ENCODE measurements at places on chromosomes 7 and 10.

DNA sequence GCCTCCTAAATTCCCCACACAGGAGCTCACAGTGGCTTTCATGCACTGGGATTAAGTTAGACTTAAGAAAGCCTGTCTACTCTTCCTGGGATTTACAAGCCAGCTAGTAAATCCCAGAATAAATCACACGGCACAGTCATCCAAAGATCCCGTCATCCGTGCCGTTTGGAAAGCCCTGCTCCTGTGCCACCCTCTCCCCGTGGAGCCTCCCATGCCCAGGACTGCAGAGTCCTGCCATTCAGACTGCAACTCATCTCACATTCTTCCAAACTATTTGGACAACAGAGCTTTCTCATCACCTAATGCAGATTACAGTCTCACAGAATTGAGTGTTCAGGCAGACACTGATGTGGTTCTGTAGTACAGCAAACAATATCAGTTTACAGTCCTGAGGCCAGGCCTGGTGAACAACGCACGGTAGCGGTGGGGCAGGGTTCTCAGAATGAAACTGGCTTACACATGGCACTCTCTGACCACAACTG, 166.5 kb downstream of the EGFR start:
- DNase-seq = no peak

DNA sequence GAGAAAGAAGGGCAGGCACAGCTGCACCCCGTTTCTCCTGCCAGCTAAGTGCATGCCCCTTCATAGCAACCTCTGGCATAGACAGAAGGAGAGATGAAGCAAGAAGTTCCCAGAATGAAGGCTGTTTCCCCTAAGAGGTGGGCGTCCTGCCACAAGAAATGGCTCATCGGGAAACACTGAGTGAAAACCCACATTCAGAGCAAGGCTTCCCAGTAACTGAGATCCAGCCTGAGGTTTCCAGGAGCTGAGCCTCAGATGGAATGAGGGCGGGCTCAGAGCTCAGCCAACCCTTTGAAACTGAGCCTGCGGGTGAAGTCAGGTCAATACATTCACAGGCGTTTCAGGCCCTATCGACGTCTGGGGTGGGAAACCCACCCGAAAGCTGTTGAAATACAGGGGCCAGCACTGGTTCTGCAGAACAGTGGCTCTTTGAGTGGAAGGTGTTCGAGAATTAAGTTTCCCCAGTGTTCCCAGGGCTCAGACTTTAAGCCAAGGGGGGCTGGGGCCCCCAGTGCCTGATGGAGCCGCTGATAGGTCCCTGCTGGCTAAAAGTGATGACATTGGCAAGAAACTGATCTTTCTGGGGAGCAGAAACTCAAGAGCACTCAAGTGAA, 510.2 kb downstream of the RPS24 start:
- no peak for DNase-seq

DNA sequence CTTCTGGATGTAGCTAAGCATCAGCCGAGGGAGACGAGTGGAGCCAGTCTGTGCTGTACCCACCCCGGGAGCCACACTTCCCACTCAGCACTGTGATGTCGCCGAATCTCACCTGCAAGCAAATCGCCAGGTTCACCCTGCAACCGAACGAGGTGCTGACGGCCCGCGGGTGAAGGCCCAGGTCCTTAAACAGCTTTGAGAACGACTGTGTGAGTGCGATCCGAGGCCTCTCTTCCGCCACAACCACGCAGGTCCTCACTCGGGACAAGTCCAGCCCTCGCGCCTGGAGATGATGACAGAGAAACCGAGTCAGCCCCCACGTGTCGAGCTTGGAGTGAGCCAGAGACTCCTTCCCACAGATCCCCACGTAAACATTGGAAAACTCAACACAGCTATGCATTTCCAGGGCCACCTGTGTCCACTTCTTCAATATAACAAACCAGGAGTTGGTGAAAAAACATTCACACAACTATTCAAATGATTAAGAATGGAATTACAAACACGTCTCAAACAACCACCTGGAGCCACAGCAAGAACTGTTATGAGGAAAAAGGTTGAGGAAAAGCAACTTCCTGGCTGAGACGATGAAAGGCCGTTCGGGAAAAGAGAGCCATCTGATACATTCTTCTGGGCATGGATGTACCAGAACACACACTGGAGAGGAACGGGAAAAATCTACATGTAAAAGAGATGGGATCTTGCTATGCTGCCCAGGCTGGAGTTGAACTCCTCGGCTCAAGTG, 191.8 kb downstream of the ZMYND11 start:
- DNase-seq = no peak

- DNase-seq = no peak
These were observed 69.1 kb upstream of the LANCL2 start for GRCh38 chr7:55296070-55296469.

- no peak for DNase-seq
These were observed 27.0 kb upstream of the GLI3 start for GRCh38 chr7:42263971-42264370.

GRCh38 chr7:45363669-45364068, 206.1 kb downstream of the RAMP3 start:
- no peak for DNase-seq

- no peak for DNase-seq
These were observed 44.5 kb downstream of the WDFY4 start for GRCh38 chr10:48729222-48729621.

DNA sequence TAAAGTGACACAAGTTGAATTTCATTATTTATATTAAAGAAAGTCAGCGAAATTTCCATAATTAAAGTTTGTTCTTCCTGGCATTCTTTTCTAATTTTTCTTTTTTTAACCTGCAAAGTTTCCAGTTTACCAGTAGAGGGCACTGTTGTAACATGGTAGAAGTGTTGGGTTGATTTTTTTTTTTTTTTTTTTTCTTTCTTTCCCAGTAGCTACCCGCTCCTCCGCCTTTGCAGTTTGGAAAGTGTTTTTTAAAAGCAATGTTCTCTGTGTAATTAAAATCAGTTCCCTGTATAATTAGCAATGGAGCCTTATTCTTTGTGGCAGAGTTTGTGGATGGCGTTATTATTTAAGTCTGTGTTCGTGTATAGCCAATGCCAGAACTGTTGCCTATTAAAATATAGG, 53.7 kb downstream of the TAF3 start:
- no peak for DNase-seq

- DNase-seq = no peak
These were observed 951.0 kb downstream of the TYW1 start for GRCh38 chr7:67947646-67948045.

GRCh38 chr10:62594093-62594520, 210.4 kb upstream of the ADO start:
- DNase-seq = peak; percentile 63

- no peak for DNase-seq
These were observed 20.7 kb downstream of the FGFR2 start for GRCh38 chr10:121577568-121577967.

- no peak for DNase-seq
These were observed 104.1 kb downstream of the EVX1 start for GRCh38 chr7:27346531-27347275.

DNA sequence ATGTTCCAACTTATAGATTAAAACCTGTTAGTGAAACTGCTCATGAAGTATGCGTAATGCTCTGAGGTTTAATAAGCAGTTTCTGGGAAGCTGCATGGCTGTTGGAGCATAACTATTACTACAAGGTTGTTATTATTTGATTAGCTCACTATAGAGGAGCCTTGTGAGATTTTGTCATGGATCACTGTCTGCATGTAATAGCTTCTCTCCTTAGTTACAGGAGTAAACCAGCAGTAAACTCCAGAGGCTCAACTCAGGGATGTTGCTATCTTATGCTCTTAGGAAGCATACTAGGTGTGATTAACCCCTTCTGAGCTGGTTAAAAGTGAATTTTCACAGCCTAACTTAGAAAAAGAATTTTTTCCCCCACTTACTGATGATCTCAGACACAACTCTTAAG, 63.6 kb upstream of the IFRD1 start:
- DNase-seq = no peak

DNA sequence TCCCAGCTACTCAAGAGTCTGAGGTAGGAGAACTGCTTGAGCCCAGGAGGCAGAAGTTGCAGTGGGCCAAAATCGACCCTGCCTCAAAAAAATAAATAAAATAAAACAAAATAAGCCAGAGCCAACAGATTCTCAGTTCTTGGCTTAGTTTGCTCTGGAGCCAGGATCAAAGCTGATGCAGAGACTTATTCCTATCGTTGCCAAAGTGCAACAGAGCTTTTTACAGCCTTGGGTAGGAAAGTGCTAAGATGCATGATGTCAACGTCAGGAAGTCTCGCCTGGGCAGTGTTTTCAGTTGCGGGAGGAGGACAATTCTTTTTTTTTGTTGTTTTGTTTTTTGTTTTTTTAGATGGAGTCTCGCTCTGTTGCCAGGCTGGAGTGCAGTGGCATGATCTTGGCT, 43.8 kb upstream of the CYTH3 start:
- no peak for DNase-seq

DNA sequence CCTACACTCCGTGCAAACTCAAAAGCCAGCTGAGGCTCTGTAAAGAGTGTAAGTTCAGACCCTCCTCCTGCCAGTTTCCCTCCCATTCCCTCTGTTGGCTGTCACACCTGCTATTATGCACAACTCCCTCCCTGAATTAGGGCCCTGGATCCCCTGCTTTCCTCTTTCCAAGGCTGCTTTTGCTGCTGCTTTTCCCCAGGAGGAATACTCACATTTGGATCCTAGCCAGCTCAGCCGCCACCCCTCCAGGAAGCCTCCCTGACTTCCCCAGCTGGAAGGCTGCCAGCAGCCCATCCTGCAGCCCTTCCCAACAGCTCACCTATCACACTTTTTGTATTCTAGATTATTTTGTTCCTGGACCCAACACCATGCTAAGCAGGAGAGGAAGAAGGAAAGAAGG, 40.9 kb upstream of the WDR11 start:
- DNase-seq = no peak

GRCh38 chr7:24436131-24436920, 136.9 kb upstream of the PALS2 start:
- no peak for DNase-seq

DNA sequence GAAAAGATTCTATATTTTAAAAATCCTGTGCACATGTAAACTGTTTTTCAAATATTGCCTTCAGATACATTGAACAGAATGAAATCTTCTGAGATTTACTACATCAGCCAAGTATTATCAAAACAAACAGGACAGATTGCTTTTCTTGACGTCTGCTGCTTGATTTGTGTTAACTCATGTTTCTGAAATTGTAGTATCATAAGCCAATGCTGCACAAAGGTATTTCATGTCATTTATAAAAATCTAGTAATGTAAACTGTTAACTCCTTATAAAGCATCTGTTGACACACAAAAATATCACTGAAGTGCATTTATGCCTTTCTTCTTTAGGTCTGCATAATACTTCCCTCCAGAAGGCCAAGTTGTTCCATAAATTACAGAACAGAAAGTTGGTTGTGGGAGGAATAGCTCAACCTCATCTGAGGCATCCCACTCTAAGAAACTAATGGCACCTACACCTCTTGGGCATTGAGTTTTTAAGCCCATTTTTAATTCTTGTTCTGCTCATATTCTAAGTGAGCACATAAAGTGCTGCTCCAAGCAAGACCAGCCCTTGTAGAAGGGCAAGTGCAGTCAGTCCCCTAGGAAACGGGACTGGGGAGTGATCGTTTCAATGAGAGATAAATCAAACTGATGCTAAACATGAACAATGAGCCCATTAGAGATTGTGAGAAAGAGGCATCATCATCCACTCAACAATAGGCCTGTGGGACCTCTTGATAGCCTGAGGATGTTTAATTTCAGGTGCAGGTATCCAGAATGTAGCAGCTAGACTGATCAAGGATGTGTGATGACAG, 28.5 kb downstream of the CAV1 start:
- DNase-seq = no peak

DNA sequence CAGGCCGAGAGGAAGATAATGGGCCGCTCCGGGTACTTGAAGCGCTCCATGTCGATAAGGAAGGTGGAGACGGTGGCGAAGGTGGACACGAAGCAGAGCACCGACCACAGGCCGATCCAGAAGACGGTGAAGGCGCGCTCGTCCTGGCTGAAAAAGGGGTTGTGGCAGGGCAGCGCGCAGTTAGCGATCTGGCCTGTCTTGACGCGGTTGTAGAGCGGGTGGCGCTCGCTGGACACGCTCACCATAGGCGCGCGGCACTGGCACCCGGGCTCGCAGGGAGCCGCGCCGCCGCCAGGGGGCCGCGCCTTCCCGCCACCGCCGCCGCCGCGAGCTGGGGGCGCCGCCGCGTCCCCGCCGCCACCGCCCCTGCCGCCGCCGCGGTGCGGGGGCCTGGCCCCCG, 1.6 kb downstream of the FZD8 start:
- no peak for DNase-seq

GRCh38 chr10:17993361-17993760, 41.6 kb downstream of the SLC39A12 start:
- DNase-seq = no peak

- DNase-seq = no peak
These were observed 202.3 kb downstream of the GRID1 start for GRCh38 chr10:86164174-86164774.

DNA sequence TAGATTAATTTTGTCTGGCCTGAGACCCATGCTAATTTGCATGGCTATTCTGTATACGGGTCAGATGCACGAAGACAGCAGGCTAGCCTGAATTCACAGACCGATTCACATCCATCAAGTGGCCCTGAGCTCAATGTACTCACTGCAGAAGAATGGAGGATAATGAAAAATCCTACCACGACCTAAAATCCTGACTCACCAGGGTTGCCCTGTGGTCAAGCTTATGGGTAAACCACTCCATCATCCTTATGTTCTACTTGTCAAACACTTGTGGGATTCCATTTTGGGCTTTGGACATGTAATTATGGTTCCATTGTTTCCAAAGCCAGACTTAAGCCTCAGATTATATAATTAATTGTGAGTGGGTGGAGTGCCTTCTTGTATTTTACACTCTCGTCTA, 110.4 kb upstream of the ZNF438 start:
- DNase-seq = no peak

GRCh38 chr7:85719981-85720953, 533.4 kb upstream of the SEMA3D start:
- DNase-seq = no peak

GRCh38 chr7:2641406-2642393, 9.9 kb downstream of the TTYH3 start:
- DNase-seq = no peak

- no peak for DNase-seq
These were observed 24.2 kb downstream of the STRA8 start for GRCh38 chr7:135257790-135258189.

DNA sequence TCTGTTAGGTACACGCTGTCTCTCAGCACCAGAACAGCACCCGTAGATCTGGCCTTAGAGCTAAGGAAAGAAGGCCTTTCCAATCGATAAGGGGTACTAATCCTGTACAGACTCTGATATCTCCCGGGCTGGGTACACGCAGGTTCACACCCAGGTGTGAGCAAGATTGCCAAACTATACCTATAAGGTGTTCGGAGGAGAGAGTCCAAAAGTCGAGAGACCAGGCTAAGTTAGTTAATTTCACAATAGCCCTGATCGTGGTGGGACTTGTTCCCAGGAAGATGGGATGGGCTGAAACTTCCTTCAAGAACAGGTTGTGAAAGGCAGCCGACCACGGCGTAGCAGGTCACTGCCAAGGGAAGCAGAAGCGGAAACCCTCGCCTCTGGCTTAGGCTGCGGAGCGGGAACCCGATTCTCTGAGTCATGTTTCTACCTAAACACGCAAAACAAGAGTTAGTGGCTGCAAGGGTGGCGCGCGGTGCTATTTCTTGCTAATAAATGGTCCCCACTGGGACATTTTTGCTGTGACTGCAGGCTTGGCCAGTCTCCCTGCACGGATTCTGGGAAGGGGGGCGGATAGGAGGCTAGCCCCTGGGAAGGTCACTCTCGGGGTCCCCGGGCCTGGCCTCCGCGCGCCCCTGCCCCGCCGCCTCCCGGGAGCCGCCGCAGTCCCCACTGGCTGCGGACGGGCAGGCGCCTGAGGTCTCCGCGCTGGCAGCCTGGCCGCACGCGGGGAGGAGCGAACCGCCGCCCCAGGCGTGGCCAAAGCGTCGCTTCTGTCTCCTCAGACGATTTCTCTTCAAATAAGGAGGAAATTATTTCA, 75.4 kb upstream of the PDSS1 start:
- DNase-seq = no peak
